ENCODE measurements at places on chromosomes 2 and 18.

- H3K27me3 ChIP-seq: no peaks in the 10 kb centered on the region
- no peak overlapping the region for H3K27ac ChIP-seq
- no peaks in the 10 kb centered on the region for H3K4me1 ChIP-seq
- H3K4me3 ChIP-seq: no peak overlapping the region
- DNase-seq: no peak
Observed at GRCh38 chr2:121195036-121195435, 90.0 kb downstream of the TFCP2L1 start.

GRCh38 chr18:68841301-68841700, 43.4 kb downstream of the CCDC102B start:
- DNase-seq: no peak
- no peaks in the 10 kb centered on the region for H3K4me1 ChIP-seq
- H3K4me3 ChIP-seq: no peak overlapping the region
- H3K36me3 ChIP-seq: no peaks in the 10 kb centered on the region
- H3K27ac ChIP-seq: no peak overlapping the region

DNA sequence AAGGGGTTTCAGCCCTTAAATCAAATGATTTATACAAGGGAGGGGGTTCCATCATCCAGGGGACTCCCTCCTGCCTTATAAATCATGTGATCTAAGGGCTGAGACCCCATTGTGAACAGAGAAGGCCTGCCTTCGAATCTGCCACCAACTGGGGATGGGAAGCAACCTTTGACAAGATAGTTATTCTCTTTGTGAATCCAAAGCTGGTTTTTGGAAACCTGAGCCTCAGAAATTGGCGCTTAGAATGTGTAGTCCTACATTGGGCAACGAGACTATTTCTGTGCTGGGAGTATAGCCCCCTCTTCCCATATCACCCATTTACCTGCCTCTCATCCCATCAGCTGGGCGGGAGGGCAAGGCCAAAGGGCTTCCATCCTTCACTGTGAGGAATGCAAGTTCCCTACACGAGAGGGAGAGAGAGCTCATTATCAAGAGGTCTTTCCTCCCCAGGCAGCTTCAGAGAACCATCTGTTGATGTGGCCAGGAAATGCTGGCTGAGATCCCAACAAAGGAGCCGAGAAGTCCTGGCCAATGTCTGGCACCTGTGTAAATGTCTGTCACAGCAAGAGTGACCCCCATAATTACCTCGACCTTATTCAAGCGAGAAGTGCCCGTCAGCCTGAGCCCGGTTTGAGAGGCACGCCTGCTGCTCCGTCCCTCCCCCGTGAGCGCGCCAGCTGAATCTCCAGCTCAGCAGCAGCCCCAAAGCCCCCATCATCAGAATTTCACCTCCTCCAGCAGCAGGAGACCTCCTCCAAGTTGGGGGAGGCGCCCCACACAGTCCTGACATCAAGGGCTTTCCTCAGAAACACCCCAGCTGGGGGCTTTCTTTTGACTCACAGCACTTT, 48.4 kb upstream of the APCDD1 start:
- no peak overlapping the region for H3K4me3 ChIP-seq
- H3K36me3 ChIP-seq: no peaks in the 10 kb centered on the region
- no peaks in the 10 kb centered on the region for H3K4me1 ChIP-seq
- H3K27me3 ChIP-seq: peaks cover 5% of the 10 kb centered on the region
- no peak for DNase-seq

DNA sequence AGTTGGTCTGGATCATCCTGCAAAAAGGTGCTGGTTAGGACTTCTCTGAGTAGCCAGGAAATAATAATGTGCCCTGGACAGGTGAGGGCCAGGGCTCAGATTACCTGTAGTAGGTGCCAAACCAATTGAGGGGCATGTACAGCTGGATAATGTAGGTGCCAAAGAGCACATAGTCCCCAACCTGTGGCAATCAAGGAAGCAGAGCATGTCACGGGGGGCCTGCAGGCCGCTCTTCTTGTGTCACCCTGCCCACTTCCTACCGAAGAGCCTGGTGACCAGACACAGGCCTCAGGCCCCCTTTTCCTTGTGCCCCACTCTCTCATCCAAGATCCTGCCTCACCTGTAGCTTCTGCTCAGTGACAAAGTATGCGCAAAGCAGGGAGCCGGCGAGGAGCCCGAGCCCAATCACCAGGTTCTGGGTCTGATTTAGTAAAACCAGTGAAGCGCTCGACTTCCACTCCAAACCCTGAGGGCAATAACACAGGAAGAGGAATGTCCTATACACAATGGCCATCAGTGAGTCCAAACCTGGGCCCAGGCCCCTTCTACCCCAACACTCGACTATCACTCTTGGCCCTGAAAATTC, 5.2 kb downstream of the ABCB6 start:
- no peak overlapping the region for H3K4me3 ChIP-seq
- peaks cover 23% of the 10 kb centered on the region for H3K36me3 ChIP-seq

GRCh38 chr2:151491496-151491895, 81.8 kb downstream of the RIF1 start:
- no peak overlapping the region for H3K27ac ChIP-seq
- H3K36me3 ChIP-seq: peaks cover 22% of the 10 kb centered on the region
- no peak for DNase-seq
- H3K4me3 ChIP-seq: no peak overlapping the region
- no peaks in the 10 kb centered on the region for H3K27me3 ChIP-seq
- H3K4me1 ChIP-seq: no peaks in the 10 kb centered on the region

GRCh38 chr2:196703695-196704094, 64.2 kb downstream of the CCDC150 start:
- DNase-seq: no peak
- no peaks in the 10 kb centered on the region for H3K27me3 ChIP-seq
- no peak overlapping the region for H3K27ac ChIP-seq
- peaks cover 2% of the 10 kb centered on the region for H3K4me1 ChIP-seq

DNA sequence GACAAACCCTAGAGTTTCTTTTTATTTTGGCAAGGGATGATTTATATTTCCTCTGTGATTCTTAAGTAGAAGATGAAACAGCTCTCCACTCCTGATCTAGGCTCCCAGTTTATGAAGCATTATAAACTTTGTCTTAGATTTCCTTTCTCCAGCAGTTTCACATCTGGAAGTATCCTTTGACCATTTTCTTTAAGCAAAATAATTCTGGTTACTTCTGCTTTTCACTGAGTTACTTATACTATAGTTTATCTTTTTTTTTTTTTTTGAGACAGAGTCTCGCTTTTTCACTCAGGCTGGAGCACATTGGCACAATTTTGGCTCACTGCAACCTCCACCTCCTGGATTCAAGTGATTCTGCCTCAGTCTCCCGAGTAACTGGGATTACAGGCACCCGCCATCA, 45.5 kb downstream of the KCMF1 start:
- no peak overlapping the region for H3K4me3 ChIP-seq
- DNase-seq: no peak
- no peaks in the 10 kb centered on the region for H3K27me3 ChIP-seq
- peaks cover 46% of the 10 kb centered on the region for H3K4me1 ChIP-seq
- H3K36me3 ChIP-seq: peaks cover 3% of the 10 kb centered on the region

- peaks cover 32% of the 10 kb centered on the region for H3K4me1 ChIP-seq
- H3K27me3 ChIP-seq: peaks cover 18% of the 10 kb centered on the region
- H3K27ac ChIP-seq: no peak overlapping the region
- peak; percentile 5 for DNase-seq
- H3K36me3 ChIP-seq: peaks cover 2% of the 10 kb centered on the region
Observed at GRCh38 chr2:112701052-112701451, 19.8 kb upstream of the NT5DC4 start.

DNA sequence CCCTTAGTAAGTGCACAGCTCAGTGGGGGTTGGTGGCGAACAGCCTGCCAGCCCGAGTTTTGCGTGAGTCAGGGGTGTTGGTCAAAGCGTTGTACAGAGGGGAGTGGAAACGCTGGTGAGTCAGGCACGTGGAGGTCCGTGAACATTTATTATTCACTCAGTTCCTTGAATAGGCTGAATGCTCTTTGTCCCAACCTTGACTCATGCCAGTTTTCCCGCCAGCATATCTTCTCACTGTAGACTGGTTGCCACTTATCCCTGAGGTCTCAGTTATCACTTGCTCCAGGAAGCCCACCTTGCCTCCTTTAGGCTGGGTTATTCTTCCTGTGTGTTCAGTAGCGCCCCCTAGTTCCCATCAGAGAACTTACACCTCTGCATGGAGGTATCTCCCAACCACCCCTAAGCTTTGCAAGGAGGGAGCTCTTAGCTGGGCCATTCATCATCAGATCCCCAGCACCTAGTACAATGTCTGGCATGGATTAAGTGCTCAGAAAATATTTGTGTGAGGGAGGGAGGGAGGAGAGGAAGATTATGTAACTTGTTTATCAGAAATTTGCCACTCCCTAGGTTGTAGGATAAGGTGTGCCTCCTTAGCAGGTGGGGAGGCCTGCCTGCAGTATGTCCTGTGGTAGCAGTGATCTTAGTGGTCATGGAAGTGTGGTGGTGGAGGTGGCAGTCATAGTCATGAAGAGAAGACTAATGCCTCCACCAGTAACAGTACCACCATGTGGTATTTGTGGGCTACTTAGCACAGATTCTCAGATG, 72.1 kb downstream of the CABLES1 start:
- peaks cover 13% of the 10 kb centered on the region for H3K36me3 ChIP-seq
- no peak overlapping the region for H3K4me3 ChIP-seq
- H3K27me3 ChIP-seq: peaks cover 18% of the 10 kb centered on the region

- H3K27ac ChIP-seq: peak overlapping the region; percentile 78
- DNase-seq: no peak
- H3K27me3 ChIP-seq: no peaks in the 10 kb centered on the region
Observed at GRCh38 chr2:46977280-46977665, 61.7 kb upstream of the MCFD2 start.

GRCh38 chr2:113227698-113228097, 51.0 kb downstream of the PAX8 start:
- H3K4me1 ChIP-seq: peaks cover 39% of the 10 kb centered on the region
- no peak overlapping the region for H3K27ac ChIP-seq
- no peak for DNase-seq
- no peaks in the 10 kb centered on the region for H3K27me3 ChIP-seq
- H3K36me3 ChIP-seq: no peaks in the 10 kb centered on the region
- H3K4me3 ChIP-seq: no peak overlapping the region

DNA sequence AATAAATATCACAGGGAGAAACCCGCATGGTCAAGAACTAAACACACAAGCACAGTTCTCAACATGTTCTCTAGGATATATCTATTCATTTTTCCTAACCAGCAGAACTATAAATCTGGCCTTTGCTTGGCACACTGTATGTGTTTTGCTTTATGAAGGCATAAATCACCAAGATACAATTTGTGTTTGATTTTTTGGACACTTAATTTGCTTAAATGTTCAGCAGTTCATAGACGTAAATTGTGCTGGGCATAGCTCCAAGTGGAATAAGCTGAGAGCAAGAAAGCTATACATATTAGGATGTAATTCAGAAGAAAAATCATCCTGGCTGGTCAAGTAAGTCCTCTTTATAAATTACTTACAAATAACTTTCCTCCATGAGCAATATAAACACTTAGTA, 341.5 kb upstream of the ATP5MC3 start:
- H3K27ac ChIP-seq: no peak overlapping the region
- H3K4me3 ChIP-seq: no peak overlapping the region
- H3K36me3 ChIP-seq: no peaks in the 10 kb centered on the region
- no peak for DNase-seq
- no peaks in the 10 kb centered on the region for H3K4me1 ChIP-seq

DNA sequence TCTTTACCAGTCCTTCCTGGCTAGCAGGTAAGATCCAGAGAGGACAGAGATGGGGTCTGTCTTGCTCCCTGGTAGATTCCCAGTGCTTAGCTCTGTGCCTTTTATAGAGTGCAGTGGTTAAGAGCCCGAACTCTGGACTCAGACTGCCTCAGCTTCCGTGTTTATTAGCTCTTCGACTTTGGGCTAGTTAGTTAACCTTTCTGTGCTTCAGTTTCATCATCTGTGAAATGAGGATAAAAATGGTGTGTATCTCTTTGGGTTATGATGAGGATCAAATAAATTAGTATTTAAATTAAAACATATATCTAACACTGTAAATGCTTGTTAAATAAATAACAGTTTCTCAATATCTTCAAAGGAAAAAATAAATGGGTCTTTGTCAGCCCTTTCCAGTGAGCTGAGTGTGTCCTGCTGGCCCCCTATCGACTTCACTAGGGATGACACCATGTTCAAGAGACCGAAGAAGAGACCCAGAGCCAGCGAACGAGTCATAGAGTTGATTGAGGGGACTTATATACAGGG, 38.2 kb downstream of the CERS6 start:
- H3K36me3 ChIP-seq: peaks cover 12% of the 10 kb centered on the region
- H3K27me3 ChIP-seq: peaks cover 10% of the 10 kb centered on the region
- no peak overlapping the region for H3K27ac ChIP-seq
- peaks cover 48% of the 10 kb centered on the region for H3K4me1 ChIP-seq
- no peak overlapping the region for H3K4me3 ChIP-seq

GRCh38 chr2:204268458-204268857, 276.8 kb upstream of the PARD3B start:
- H3K4me3 ChIP-seq: no peak overlapping the region
- peaks cover 27% of the 10 kb centered on the region for H3K27me3 ChIP-seq
- H3K36me3 ChIP-seq: no peaks in the 10 kb centered on the region
- H3K27ac ChIP-seq: no peak overlapping the region
- no peak for DNase-seq

DNA sequence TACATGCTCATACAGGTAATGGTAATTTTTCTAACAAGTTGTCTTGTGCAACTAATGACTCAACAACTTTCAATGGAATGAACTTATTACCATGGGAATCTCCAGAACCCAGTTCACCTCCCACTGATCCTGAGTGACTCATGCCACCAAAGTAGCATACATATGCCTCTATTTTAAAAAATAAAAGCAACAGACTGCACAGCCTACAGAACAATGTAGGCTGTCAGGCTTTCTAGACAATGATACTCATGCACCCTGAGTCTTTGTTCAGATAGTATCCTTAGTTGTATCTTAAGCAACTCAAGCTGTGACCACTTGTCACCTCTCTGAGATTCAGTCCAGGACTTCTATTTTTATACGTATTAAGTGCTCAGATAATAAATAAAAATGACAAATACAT, 531.0 kb upstream of the SETBP1 start:
- H3K27ac ChIP-seq: no peak overlapping the region
- H3K27me3 ChIP-seq: no peaks in the 10 kb centered on the region
- no peak overlapping the region for H3K4me3 ChIP-seq
- H3K36me3 ChIP-seq: no peaks in the 10 kb centered on the region
- no peak for DNase-seq
- no peaks in the 10 kb centered on the region for H3K4me1 ChIP-seq

DNA sequence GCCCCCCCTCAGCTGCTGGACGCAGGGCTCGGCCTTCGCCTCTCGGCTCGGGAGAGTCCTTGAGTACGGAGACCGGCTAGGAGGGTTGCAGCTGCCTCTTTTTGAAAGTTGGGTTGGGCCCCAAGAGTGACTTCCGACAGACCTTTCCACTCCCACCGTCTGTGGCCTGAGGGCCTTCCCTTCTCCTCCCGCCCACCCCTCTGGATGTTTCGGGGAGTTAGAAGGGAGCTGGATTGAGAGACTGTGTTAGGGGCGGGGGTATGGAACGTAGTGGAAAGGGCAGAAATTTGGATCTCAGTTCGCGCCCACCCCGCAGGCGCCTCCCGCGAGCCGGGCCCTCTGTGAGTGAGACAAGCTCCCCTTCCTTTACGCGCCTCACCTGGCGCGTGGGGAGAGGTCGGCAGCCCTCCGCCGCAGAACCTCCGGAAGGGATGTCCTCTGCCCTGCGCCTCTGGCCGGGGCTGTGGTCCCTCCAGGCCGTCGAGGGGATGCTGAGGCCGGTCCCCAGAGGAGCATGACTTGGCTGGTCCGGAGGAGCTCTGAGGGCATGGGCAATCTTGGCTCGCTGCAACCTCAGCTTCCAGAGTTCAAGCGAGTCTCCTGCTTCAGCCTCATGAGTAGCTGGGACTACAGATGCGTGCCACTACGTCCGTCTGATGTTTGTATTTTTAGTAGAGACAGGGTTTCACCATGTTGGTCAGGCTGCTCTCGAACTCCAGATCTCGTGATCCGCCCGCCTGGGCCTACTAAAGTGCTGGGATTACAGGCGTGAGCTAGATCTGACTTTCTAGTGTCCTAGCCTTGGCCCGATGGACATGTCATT, 15.9 kb downstream of the C2orf74 start:
- H3K27me3 ChIP-seq: peaks cover 6% of the 10 kb centered on the region
- DNase-seq: peak; percentile 59
- H3K27ac ChIP-seq: peak overlapping the region; percentile 94
- peak overlapping the region; percentile 85 for H3K4me3 ChIP-seq
- peaks cover 32% of the 10 kb centered on the region for H3K36me3 ChIP-seq
